ENCODE measurements at places on chromosomes 1 and 21.

GRCh38 chr1:110475362-110476027 lies 24.5 kb downstream of the PROK1 start:
- DNase-seq, result no peak

DNA sequence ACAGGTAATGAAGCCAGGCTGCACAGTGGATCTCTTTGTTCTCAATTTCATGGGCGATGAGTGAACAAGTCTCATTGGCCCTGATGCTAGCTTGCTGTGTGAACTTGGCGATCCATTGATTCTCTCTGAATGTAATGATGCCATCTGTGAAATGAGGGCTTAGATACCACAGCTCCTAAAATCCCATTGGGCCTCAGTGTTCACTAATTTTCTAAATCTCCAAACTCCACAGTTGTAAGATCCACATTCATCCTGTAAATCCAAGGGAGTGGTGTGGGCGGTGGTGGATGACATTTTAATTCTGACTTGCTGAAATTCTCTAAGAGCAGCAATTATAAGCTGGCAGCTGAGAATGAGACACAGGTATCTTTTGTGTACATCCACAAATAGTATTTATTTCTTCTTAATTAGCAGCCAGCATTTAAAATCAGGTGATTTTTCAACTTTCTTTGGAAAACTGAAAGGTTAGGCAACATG lies 9.6 kb upstream of the ACTL8 start:
- no peak for DNase-seq

- DNase-seq, result no peak
Measured at GRCh38 chr1:184941735-184942134, 32.6 kb downstream of the NIBAN1 start.

DNA sequence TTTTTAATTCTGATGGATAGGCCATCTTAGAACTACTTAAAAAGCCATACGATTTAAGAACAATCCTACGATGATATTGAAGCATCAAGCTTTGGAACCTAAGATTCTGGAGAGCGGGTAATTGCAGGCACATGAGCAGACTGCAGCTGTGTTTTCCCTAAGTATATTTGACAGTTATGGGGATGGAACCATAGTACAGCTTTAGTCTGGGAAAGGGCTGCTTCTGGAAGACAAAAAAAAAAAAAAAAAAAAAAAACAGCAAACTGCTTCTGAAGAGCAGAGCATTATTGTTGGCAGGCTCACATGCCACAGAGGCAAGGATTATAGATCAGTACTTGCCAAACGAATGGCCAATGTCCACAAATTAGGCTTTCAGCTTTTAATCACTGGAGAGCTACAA lies 1618.7 kb downstream of the AMY1C start:
- DNase-seq, result no peak

GRCh38 chr1:4219826-4220225 lies 319.8 kb upstream of the C1orf174 start:
- no peak for DNase-seq

DNA sequence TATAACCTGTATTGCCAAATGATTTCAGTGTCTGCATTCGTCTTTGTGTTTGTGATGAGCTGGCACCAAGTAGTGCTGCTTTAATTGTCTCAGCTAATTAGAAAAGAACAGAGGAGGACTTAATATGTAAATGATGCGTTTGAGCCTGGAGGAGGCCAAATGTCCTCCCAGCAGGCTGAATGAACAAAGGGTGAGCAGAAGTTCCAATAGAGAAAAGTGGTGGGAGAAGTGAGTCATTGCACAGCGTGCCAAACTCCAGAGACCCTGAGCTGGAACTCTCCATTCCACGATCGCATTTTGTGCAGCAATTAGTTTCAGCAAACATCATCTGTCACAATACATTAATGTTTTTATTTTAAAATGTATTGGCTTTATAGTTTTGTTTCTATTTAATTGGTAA lies 17.9 kb downstream of the ETV3L start:
- no peak for DNase-seq
